Dermis microvascular lymphatic vessel endothelial cell (primary cell): ENCODE measurements at places on chromosomes 5 and 9. TPM values are rescaled to one million over a fixed set of nuclear protein-coding genes. Genes with fewer than 3 reads are reported as not detected.
A peak's percentile ranks its signal among the peaks of the same experiment; 100 is the strongest.

The PCDHGB1 gene
- 0.39 and 1.1 TPM in 2 replicates for total RNA-seq

The IFNA21 gene
- total RNA-seq: not detected in 2 replicates

- no peak for DNase-seq
These were observed 48.0 kb downstream of the RUSC2 start for GRCh38 chr9:35537913-35538312.

The CCNJL gene
- 4.0 and 8.5 TPM in 2 replicates for total RNA-seq

The NDOR1 gene
- 2.4 and 3.2 TPM in 2 replicates for total RNA-seq

DNA sequence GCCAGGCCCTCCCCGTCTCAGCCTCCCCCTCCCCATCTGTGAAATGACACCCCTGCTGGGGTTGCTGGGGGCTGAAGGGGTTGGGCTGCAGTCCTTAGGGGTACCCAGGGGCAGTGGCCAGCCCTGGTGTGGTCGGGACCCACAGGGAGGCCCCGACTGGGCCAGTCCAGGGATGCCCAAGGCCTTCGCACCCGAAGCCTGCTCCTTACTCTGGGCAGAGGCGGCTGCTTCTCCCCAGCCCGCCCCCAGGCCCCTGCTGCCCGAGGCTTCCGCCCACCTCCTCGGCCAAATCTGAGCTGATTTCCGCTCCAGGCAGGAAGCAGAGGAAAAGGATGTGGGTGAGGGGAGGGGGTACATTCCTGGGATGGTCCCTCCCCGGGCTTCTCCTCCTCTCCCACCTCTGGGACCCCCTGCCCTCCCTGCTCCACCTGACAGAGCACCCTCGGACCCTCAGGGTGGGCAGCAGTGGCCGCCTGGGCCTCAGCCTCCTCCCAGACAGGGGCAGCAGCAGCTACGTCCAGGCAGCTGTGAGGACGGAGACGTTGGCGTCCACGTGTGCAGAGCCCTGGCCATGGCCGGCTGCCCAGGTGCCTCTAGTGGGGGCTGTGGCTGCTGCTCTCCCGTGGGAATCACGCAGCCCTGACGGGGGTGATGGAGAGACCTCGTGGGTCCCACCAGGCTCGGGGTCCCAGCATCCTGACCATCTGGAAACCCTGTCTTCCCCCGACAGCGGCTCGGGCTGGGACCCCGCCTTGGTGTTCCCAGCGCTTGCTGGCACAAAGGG is 4.2 kb upstream of the NRARP start:
- DNase-seq: no peak

DNA sequence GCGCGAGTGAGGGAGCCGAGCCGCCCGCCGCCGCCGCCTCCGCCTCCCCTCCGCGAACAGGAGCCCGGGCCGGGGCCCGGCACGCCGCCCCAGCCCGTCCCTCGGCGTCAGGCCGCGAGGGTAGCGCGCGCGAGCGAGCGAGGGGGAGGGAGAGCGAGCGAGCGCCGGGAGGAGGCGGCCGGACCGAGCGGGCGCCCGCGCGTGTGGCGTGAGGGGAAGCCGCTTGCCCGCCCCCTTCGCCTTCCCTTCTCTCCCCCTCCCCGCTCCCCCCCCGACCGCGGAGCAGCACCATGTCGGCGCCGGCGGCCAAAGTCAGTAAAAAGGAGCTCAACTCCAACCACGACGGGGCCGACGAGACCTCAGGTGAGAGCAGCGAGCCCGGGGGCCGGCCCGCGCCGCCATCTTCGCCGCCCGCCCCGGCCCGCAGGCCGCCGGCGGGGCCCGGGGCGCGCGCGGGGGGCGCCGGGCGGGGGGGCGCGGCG is 312 bp downstream of the SET start:
- DNase-seq: no peak

DNA sequence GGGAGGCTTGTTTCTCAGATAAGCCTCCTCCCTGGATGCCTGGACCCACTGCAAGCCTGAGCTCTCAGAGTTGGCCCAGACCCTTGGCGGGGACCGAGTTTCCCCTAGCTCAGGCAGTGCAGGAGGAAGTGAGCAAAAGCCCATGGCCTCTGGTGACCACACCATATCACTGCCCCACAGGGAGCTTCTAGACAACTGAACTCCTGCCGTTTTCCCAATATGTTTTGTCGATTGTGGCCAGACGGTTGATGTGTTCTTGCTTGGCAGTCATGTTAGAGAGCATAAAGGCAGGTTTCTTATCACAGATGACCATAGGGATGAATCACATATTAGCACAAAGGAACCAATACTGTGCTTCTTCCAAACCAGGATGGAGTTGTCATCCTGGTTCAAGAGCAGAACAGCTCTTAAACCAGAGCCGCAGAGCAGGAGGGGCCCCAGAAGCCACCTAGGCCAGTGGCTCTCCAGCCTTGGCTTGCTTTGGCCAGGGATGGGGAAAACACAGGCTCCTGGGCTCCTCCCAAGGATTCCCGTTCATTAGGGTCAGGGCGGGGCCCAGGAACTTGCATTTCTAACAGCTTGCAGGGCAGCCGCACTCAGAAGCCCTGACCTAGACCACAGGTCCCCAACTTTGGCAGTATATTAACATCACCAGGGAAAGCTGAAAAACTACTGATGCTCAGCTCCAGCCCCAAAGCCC is 113.1 kb upstream of the TBC1D2 start:
- DNase-seq: no peak

The GRXCR2 gene
- total RNA-seq: not detected in 2 replicates

DNA sequence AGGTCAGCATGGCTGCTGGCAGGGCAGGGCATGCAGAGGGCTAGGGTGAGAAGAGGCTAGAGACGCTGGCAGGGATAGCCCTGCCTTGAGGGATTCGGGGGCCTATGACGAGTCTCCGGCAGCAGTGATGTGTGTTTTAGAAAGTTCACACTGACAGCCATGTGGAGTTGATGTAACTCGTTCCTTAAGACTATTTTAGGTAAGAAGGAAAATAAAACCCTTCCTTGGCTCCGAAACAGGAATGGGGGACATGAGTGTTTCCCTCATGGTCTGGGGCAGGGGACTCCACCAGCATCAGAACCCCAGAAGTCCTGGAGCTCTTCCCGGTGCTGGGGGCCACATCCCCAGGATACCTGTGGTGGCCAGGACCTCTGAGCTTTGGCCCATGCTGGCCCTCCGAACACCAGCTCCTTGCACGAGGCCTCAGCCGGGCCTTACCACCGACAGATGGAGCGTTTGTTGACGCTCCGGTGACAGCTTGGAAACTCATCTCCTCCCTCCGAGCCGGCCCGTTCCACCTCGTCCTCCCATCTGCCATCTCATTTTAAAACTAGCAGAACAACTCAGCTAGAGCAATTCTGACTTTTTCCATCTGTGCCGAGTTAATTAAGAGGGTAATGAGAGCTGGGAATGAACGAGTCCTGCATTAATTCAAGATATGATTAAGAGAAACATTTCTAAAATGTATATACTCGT is 337.7 kb downstream of the CDK5RAP2 start:
- no peak for DNase-seq

GRCh38 chr9:95495961-95496360 is 20.8 kb downstream of the PTCH1 start:
- no peak for DNase-seq

The PROB1 gene
- total RNA-seq: 3.1 and 5.1 TPM in 2 replicates

The STING1 gene
- total RNA-seq: 34.8 and 54.0 TPM in 2 replicates

DNA sequence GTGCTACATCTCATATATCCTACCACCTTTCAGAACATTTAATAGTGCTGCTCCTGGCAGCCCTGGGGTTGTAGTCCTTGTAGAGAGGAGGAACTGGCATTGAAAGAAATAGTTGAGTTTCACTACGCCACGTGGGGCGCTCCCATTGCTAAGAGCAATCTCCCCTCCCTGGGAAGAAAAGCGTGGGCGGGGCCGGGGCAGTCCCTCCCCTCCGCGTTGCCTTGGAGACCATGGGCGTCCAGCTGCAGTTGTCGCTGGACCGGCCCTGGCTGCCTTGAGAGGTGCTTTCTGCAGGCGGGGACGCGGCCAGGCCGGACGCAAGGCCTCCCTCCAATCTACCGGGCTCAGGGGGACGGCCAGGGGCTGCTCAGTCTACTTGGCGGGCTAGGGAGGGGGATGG is 368 bp upstream of the CCDC180 start:
- DNase-seq: peak; percentile 32

The SOHLH1 gene
- total RNA-seq: under 0.01 TPM in 1 of 2 replicates, not detected in the other

DNA sequence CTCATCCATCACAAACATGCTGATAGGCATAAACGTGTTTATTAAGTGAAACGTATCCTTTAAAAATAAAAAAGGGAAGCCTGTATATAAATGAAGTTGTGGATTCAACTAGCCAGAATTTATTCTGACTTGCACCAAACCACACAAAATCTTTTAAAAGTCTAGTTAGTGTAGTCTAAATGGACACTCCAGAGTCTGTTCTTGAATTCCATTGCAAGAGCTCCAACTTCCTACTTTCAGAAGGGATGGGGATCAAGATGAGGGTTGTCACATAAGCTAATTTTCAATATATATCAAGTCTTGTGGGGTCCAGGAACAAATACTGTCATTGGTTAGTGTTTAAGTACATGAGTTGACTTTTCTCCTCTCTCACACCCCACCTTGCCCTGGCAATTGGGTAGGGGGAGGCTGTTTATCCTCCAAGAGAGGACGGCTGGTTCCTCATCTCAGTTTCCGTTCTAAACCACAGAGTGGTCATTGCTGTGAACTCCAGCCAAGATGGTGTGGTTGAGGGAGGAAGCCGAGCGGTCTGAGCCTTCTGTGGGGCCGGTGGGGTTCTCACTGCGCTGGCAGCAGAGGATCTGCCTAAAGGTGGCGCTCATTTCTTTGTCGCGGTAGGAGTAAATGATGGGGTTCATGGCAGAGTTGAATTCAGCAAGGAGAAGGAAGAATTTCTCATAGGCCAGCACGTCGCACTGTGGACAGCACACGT is 163.2 kb downstream of the LPAR1 start:
- DNase-seq: no peak

DNA sequence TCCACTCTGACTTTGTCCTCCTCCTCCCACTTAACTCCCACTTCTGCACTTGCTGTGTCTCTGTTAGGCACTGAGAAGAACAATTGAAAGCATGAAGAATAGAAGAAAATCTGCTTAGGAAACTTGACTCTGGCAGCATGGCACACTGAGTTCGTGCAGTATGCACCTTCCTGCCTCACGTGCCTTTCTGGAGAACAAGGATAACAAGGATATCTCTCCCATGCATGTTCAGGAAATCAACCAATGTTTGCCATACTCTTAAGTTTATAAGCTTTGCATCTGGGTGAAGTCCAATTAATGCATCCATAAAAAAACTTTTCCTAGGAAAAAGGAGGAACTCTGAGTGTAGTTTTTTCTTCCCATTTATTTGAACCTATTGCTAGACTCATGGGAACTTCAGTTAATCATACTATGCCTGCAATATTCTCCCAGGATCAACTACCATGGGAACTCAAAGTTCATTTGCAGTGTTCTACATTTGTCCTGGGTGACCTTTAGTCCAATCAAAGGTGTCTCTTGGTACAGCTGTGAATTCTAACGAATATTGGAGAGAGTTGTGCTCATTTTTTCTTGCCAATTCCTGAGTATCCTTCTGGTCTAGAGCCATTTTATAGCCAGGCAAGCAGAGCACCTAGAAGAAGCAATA is 227.0 kb downstream of the ENC1 start:
- DNase-seq: no peak

- DNase-seq: no peak
These were observed 82.7 kb downstream of the SFXN1 start for GRCh38 chr5:175561085-175561484.

DNA sequence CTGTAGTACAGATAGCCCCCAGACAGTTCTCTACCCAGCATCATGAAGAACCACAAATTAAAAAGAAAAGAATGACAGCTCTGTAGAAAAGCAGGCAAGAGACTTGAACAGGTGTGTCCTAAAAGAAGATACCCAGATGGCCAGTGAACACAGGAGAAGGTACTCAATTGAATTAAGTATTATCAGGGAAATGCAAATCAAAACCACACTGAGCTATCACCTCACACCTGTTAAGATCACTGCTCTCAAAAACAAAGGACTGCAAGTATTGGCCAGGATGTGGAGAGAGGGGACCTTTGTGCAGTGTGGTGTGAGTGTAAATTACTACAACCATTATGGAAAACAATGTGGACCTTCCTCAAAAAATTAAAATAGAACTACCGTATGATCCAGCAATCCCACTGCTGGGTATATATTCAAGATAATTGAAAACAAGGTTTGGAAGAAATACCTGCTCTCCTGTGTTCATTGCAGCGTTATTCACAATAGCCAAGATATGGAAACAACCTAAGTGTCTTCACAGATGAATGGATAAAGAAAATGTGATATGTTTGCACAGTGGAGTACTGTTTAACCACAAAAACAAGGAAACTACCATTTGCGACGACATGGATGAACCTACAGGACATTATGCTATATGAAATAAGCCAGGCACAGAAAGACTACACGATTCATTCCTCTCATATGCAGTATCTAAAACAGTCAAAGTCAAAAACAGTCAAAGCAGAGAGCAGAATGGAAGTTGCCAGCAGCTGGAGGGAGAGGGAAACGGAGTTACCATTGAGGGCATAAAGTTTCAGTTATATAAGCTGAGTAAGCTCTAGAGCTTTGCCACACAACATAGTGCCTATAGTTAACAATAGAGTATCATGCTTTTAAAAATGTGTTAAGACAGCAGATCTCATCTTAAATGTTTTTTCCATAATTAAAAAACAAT is 102.6 kb downstream of the WNK2 start:
- no peak for DNase-seq

DNA sequence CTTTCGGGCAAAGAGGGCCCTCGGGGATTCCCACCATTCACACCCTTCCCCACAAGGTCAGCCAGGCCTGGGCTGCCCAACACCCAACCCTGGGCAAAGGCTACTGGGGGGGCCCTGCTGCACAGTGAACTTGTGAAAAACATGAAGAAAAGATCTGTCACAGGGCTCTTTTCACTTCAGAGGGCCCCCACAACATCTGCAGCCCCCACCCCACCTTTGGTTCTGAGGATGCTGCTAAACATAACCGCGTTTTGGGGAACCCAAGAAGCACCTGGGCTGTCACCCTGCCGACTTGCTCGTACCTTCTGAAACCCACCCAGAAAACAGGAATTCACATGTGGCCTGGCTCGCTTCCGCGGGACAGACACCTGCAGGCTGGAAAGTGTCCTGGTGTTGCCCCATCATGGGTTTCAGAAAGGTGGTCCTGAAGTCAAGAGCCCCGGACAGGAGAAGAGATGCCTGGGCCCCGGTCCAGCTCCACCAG is 29.3 kb downstream of the B4GALT1 start:
- no peak for DNase-seq

The TNFSF15 gene
- total RNA-seq: 0.90 and 4.3 TPM in 2 replicates

DNA sequence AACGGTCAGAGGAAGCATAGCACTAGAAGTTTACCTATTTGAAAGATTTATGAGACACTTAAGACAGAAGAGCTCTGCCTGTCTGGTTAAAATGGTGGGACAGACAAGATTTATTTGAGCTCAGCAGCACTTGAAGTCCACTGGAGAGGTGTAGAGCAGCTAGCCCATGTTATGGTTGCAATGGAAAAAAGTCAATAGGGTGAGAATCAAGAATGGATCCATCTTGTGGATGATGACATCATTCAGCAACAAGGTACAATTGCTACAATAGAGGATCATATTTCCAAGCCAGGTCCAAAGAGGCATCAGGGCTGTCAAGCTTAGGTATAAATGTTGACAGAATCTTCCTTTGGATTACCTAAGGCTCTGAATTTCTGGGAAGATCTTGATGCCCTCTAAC is 21.1 kb upstream of the ZNF131 start:
- no peak for DNase-seq

- no peak for DNase-seq
These were observed 286.6 kb upstream of the POU5F2 start for GRCh38 chr5:94028001-94028400.
